ENCODE measurements at places on chromosomes 12 and 14.

GRCh38 chr12:78970041-78970440, 105.5 kb downstream of the SYT1 start:
- DNase-seq = no peak

DNA sequence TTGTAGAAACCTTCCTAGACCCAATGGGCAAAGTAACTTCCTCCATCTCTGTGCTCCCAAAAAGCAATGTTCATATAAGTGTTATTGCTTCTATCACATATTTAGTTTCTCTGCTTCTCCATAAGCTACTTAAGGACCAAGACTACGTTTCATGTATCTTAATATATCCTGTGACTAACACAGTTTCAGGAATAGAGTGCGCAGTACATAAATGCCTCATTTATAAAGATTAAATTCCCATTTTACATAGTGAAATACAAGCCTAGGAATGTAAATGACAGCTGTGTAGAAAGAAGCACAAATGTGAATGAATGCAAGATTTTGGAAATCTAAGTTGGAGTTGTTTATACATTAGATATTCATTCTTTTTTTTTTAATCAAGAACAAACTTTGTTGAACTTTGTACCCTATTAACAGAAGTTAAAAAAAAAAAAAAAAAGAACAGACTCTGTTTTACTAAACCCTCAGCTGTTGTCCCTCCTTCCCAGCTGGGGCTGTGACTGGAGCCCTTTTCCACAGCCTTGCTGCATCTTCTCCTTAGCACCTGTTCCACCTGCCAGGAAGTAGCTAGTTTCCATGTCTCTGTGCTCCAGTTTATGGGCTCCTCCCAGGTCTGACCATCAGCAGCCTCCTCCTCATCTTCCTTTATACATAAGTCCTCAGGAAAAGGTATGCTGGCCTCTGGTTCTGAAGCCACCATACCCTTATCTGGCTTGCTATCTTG, 7.0 kb upstream of the METTL17 start:
- DNase-seq = no peak

GRCh38 chr12:68565391-68565903, 45.3 kb upstream of the RAP1B start:
- no peak for DNase-seq

DNA sequence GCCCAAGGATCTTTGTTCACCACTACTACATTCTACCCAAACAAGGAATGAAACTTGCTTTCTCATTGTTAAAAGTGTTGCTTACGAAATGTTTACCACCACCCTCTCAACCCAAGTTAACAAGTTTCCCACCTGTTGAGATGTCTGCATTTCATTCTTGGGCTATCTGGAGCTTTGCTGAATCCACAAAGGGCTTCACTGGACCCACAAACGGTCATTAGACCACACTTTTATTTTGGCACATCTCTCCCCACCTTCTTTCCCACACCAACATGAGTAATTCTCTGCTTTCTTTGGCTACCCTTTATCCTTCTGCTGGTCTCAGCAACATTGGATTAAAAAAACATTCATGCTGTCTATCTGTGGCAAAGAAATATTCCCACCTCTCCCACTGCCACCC, 78.0 kb downstream of the TMEM260 start:
- DNase-seq = no peak

DNA sequence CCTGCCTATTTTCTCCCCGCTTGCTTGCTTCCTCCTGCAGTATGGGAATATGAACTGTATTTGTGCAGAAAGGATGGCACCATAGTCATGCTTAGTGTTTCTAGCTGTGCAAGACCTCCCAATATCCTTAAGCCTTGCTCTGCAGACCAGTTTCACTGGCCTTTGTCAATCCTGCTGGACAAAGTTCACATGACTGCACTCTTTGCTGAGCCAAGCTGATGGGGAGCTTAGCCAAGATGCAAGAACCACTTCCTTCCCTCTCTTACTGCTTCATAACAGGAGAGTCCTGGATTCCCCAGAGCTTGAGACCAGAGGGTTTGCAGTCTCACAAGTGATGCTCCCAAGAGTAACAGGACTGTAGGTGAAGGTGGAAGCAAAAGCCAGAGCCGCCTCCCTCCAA, 3.8 kb downstream of the ASIC1 start:
- DNase-seq = no peak

DNA sequence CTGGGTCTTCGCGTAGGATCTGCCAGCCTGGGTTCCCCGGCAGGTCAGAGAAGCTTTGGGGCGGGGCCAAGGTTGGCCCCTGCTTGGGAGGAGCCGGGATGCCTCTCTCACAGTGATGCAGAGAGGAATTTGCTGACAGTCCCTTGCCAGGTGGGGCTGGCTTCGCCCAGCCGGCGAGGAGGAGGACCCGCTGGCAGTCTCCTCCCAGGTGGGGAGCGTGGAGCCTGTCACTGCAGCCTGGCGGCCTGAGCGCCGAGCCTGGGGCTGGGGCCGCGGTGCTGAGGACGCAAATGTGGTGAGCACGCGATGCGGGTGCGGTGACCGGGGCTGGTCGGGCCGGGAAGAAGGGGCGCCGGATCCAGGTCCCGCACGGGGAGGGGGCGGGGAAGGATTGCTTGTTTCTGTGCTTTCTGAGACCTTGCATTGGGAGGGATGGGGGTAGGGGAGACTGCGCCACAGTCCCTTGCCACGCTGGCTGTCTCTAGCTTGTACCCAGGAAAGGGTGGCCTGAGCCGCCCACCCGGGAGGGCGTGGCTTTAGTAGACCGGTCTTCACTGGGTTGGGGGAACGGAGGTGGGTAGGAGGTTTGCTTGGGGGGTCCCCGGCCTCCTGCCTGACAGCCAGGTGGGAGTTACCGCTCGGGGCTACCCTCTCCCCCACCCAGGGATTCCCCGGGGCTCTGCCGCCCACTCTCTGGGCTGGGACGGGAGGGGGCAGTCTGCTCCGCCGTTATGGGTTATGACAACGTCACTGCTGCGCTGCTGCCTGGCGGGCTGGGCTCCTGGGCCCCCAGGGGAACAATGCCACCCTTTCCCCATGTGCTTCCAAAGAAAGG, at the start of gene TMEM63C:
TSS of gene TMEM63C (plus strand) at position 196 of the 835 bp plus-strand sequence. CDS start 37,016 bp downstream, outside the sequence.
- DNase-seq = peak; percentile 98

GRCh38 chr14:51097287-51097686, 2.4 kb upstream of the TRIM9 start:
- DNase-seq = no peak

DNA sequence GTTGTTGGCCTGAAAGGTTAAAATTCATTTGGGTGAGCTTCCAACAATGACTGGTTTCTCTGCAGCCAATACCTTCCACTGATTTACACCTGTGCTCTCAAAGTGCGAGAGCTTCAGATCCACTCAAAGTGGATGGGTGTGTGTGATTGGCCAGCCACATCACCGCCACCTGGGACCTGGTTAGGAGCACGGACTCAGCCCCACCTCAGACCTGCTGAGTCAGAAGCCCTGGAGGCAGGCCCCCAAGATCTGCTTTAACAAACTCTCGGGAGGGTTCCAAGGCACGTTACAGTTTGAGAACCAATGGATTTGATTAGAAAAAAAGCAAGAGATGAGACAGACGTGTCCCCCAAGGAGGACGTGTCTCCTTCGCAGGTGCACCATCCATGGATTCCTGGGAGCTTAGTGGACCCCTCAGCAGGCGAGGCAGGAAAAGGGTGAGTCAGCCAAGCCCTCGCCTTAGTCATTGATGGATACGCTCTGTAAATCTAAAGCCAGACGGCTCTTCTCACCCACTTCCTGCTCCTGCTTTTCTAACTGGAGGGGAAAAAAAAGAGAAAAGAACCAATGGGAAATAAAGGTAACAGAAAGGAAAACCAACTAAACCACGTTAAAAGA, 24.5 kb downstream of the FZD10 start:
- peak; percentile 60 for DNase-seq

DNA sequence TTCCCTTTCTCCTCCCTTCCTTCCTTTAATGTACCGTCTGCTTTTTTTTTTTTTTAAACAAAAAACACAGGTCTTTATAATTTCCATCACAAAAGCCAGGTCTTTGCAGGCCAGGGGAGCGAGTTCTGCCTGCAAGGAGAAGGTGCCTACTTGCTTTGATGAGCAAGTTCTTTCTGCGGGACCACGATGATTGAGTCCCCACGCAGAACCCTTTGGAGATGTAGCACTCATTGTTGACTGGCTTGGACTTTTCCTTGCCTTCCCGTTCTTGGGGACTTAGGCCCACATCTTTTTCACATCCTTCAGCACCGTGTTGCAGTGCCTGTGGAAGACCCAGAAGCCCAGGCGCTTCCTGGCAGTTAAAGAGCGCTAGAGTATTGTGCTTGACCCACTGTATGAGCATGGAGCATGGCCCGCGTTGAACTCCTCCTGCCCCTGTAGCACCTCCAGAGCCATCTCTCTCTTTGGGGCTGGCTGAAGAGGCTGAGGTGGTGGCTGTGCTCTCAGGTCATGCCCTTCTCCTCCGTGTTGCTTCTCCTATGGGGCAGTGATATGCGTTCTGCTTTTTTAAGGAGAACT, 177.6 kb downstream of the EXOC5 start:
- no peak for DNase-seq

DNA sequence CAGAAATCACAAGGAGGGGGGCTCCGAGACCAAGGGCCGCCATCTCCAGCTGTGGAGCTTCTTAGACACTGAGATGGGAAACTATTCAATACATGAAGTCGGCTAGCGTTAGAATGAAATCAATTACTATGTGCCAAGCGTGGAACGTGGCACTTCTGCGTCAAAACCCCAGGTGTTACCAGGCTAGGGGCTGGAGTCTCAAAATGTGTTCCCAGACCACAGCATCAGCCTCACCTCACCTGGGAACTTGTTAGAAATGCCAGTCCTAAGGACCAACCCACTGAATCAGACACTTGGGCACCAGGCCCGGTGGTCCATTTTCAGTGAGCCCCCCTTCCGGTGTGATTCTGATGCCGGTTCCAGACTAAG, 5.0 kb upstream of the SETD1B start:
- peak; percentile 63 for DNase-seq

- DNase-seq = no peak
Measured at GRCh38 chr12:120762086-120762485, 36.5 kb downstream of the ACADS start.

GRCh38 chr12:111270239-111270638, 98.7 kb downstream of the PHETA1 start:
- DNase-seq = no peak

DNA sequence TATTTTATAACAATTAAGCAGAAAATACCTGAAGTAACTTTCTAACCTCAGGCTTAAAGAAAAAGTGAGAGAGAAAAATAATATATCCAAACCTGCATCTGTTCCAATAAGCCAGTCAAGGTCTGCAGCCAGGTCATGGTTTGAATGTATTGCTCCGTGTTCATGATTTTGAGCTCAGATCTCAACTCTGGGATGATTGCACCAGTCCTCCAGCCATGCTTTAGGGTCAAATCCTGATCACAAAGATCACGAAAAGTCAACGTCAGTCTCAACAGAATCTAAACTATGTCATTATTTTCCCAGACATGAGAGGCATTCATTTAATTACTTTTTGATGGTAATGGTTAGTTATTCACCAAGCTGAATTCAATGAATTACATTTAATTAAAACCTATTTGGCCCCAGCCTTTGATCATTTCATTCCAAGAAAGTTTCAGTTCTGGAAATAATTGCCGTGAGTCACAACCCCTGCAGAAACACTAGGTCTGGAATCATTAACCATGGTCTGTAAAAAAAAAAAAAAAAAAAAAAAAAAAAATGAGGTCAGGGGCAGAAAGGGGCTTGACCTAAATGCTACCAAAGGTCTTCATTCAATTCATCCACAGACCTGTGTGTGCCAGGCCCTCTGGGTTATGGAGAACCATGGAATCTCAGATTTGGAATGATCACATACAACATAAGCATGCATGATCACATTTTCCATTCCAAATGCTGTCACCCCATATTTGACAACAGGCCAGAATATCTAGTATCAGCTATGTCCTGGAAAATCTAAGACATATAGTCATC, 55.6 kb downstream of the NT5DC3 start:
- no peak for DNase-seq

GRCh38 chr12:91885851-91886731, 259.6 kb downstream of the BTG1 start:
- no peak for DNase-seq

DNA sequence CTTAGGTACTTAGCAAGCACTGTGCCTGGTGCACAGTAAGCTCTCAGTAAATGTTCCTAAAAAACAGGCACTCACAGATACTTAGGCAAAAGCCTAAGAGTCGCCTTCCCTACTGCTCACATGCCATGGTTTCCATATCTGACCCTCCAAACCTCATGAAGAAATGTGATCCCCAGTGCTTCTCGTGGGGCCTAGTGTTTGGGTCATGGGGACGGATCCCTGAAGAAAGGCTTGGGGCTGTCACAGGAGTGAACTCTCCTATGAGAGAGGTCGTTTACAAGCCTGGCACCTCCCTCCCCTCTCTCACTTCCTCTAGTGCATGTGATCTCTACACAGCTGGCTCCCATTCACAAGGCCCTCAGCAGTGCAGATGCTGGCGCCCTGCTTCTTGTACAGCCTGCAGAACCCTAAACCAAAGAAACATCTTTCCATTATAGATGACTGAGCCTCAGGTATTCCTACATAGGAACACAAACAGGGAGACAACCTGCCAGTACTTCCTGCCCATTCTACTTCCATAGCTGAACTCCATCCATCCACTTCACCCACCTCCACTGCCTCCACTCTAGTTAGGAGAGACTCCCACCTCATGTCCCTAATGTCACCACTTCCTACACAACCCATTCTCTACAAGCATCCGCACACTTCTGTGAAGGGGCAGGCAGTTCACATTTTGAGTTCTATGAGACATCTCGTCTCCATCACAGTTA, 2.9 kb downstream of the SLC15A4 start:
- no peak for DNase-seq

DNA sequence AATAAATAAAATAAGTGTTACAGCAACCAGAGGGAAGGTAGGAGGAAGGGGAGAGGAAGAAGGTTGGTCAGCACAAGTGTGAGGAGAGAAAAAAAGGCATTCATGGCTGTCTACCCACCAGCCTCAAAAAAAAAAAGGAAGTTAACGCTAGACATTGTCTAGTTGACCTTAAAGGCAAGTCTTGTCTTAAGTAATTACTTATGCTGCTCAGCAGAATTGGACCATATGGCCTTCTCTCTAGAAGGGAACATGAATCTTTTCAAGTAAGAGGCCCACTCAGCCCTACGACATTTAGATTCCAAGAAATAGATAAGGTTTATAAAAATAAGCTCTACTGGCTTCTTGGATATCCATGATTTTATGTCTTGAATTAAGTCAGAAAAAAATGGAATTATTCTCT, 172.7 kb downstream of the ETNK1 start:
- no peak for DNase-seq

GRCh38 chr12:127149226-127149964, 1117.6 kb upstream of the TMEM132C start:
- no peak for DNase-seq

GRCh38 chr12:83538361-83538965, 851.8 kb downstream of the TMTC2 start:
- DNase-seq = no peak

DNA sequence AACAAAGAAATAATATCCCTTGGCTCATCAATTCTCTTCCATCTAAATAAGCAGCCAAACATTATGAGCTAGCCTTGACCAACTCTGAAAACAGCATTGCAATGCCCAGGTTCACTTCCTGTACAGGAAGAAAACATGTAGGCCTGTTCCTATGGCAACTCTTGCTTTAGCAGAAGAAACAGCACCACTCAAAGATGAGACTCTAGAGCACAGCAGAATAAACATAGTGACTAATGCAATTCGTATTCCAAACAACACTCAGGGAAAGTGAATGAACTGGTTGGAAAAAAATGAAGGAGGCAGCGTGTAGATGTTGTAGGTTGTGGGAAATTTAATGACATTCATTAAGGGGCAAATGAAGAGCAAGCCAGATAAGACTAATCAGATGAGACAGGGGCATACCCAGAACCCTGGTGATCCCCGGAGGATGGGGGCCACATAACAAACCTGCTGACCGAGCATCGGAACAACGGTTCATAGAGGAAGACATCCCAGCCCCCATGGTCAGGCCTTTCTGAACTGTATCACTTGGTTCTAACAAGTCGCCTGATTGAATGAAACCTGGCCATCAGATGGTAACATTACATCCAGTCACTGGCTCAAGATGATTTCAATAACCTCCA, 9.0 kb downstream of the ARHGDIB start:
- peak; percentile 10 for DNase-seq

All from ELF-1 (cell line).